ENCODE measurements at places on chromosomes 1 and 21.

DNA sequence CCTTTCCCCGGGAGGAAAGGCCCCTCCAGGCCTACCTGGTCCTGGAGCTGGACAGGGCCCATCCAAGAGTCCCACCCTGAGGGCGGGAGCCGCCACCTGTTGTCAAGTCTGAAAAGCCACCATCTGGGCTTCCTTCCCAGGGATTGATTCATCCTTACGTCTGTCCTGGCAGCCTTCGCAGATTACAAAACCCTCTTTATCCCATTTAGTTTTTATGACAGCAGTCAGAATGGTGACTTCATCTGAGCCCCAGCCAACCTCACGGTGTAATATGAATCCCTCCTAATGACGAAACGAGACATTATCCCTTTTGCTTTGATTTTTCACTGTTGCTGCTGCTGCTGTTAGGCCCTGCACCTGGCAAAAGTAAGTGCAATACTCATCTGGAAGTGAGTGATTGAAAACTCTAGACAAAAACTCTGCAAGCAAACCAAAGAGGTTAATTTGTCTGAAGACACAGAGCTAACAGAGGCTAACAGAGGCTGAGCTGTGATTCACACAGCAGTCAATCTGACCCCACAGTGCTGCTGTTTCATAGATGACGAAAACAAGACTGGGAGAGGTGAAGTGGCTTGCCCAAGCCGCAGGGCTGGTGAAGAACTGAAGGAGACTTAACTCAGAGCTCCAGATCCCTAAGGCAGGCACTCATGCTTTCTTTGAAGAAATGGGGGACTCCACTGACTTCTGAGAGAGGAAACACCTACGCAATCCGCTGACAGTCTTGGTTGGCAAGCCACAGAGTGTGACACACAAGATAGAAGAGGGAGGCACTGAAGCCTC lies 30.0 kb upstream of the S100A7 start:
- peak; percentile 28 for DNase-seq

- peak; percentile 90 for DNase-seq
These were observed 498 bp upstream of the DENND2C start for GRCh38 chr1:114670083-114671010.

DNA sequence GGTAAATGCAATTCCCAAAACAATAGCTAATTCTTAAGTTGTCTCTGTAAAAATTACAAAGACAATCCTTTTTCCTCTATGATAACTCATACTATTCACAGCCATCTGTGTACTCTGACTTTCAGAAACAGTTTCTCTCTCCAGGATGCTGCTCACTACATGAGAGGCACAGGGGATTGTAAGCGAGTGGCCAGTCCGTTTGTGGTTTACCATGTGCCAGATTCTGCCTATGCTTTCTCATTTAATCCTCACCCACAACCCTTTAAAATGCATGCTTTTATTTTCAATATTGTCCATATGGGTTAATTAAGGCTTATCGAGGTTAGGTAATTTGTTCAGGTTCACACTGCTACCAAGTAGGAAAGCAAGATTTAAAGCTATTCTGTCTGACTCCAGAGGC lies 23.0 kb downstream of the RGS1 start:
- no peak for DNase-seq

DNA sequence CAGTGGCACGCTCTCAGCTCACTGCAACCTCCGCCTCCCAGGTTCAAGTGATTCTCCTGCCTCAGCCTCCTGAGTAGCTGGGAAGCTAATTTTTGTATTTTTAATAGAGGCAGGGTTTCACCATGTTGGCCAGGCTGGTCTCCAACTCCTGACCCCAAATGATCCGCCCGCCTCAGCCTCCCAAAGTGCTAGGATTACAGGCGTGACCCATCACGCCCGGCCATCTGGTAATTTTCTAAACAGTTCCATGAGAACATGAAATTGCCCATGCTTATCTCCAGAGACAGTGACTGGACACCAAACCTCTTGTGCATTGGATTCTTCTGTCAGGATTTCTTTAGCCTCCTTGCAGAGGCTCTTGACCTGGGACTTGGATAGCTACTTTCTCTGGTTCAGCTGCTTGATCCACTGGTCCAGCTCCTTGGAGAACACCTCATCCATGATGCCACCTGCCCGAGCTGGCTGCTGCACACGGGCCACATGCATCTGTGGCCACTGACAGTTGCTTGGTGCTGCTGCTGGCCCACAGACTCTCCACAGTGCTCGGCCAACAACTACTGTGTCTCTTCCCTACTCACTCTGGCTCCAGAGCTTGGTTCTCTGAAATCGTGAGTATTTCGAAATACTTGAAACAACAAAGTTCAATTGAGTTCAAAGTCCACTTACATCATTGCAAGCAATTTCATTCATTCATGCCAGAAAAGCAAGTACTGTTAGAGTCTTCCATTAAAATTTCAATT lies 40.0 kb upstream of the CTPS1 start:
- no peak for DNase-seq

GRCh38 chr1:178412400-178412770 lies 84.4 kb downstream of the CLEC20A start:
- no peak for DNase-seq

GRCh38 chr21:34205811-34206571 lies 132.6 kb downstream of the MRPS6 start:
- DNase-seq: no peak

GRCh38 chr1:218659911-218660677 lies 315.0 kb downstream of the TGFB2 start:
- DNase-seq: no peak

DNA sequence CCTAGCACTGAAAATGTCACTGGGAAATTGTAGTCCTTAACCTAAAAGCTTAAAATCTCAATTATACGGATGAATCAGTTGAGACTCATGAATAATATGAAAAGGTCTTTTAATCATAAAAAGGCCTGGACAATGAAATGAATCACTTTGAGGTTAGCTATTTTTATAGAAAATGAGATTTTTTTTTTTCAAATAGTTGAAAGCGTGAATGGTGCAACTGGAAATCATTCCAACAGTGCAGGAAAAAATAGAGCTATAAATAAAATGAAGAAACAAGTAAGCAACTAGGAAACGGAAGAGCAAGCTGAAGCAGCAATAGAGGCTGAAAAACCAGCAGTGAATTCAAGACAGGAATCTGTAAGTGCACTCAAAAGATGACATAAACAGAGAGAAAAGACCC lies 142.9 kb downstream of the BACH1 start:
- no peak for DNase-seq

GRCh38 chr1:10068605-10069294 lies 36.0 kb downstream of the UBE4B start:
- DNase-seq: no peak

DNA sequence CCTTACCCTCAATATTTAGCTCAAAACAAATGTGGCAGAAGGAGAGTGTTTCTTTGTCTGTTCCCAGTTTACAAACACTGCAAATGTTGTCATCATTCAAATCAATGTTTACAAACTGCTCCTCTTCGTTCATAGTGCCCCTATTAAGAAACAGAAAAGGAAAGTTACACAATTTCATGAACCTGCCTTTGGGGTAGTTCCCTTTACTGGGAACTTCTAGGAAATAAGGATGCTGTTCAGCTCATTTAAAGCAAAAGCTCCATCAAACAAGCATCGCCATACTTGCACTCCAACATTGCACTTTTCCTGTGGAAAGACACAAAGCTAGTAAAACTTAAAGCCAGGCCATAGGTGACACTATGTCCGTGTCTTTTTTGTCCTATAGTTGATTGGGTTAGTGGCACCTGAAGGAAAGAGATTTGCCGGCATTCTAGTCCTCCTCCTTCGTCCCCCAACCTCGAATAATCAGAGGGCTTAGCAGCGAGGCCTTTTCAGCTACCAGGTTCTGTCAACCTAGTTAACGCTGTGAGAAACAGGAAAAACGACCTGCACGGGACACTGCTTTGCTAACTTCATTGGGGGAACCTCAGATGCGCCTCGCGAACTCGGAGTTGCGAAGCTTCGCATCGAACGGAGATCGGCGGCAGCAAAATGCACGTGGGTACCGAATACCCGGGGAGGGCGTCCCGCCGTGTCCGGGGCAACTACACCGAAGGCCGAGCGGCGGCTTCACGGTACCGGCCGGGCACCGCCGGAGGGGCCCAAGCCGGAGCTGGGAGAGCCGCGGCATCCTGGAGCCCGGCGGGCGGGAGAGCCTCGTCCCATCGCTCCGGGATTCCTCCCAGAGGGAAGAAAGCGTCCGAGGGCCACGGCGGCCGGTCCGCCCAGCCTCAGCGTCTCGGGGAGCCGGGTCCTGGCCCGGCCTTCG lies 706 bp downstream of the C21orf91 start:
- DNase-seq: peak; percentile 64

DNA sequence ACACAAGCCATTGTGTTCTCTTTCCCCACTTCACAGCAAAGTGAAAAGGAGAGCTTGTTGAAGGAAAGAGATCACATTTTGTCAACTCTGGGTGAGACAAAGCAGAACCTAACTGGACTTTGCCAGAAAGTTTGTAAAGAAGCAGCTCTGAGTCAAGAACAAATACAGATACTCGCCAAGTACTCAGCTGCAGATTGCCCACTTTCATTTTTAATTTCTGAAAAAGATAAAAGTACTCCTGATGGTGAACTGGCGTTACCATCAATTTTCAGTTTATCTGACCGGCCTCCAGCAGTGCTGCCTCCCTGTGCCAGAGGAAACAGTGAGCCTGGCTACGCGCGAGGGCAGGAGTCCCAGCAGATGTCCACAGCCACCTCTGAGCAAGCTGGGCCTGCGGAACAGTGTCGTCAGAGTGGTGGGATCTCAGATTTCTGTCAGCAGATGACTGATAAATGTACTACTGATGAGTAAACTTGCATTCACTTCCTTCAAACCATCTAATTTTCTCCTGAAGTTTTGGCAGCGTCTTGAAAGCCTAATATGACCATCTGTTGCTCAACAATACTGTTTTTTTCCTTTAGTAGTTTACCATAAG lies 43.7 kb downstream of the BACH1 start:
- peak; percentile 81 for DNase-seq

DNA sequence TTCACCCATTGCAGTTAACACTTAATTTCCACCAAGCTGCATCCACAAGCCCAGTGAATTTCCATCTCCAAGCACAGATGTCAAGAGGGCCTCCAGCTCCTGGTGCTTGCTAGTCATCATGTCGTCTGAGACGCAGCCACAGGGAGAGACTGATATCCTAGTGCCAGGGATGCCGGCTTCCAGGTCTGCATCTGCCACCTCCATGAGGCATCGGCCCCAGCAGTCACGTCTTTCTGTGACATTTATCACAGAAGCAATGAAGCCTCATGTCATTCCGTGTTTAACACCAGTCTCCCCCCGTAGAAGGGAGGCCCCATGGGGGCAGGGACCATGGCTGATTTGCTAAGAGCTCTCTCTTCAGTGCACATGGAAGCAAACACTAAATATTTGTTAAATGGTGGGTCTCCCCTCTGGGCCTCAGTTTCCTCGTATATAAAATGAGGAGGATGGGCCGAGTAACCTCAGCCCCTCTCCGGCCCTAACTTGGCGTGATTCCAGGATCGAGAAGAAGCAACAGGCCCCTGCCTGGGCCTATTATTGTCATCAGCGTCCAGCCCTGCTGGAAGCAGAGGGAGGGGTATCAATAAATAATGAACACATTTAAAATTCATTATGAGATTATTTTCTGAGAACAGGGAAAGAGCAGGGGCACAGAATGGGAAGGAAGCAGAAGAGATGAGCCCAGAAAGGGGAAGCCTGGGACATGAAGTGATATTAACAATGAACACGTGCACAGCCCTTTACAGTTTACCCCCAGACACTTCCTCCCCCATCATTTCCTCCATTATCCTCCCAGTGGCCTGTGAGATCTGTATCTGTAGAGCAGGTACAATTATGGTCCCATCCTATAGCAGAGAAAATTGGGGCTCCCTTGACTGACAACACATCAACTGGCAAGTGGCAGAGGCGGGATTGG lies 837 bp upstream of the C1QB start:
- DNase-seq: no peak

DNA sequence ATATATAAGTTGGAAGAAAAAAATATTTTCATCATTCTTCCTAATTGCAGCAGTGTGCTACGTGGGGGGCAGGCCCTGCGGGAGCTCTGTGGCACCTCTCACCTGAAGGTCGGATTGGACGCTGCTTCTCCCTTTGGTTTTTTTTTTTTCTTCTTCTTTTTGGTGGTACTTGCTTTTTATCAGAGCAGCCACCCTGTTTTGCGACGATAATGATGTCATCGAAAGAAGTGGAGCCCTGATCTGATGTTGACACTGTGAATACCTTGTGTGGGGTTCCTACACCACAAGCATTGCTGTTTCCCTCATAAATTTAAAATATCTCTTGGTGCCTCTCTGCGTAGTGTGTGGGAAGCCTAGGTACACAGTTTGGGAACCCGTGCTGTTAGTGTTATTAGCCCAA lies 5.5 kb downstream of the TRAPPC10 start:
- no peak for DNase-seq

- DNase-seq: no peak
These were observed 9.8 kb upstream of the PTTG1IP start for GRCh38 chr21:44883250-44883649.

DNA sequence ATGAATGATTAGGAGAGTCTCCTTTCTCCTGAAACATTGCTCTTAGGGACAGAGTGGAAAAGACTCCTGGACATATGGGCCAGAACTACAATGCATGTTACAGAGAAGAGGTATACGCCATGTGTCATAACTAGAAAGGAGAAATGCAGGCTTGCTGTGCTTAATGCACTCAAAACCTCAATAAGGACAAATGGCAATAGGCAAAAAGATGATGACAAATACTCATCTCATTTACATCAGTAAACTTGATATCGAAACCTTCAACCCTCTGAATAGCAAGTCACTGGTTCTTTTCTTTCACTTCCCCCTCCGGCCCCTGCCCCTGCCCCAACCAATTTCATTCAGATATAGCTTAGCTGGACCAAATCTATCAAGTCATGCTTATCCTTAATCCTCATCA lies 1.9 kb upstream of the GPR88 start:
- DNase-seq: no peak

GRCh38 chr1:90486134-90486824 lies 230.8 kb downstream of the BARHL2 start:
- no peak for DNase-seq

GRCh38 chr1:12276225-12276624 lies 46.4 kb downstream of the VPS13D start:
- DNase-seq: no peak

GRCh38 chr1:118902711-118903191 lies 85.4 kb downstream of the TBX15 start:
- no peak for DNase-seq

DNA sequence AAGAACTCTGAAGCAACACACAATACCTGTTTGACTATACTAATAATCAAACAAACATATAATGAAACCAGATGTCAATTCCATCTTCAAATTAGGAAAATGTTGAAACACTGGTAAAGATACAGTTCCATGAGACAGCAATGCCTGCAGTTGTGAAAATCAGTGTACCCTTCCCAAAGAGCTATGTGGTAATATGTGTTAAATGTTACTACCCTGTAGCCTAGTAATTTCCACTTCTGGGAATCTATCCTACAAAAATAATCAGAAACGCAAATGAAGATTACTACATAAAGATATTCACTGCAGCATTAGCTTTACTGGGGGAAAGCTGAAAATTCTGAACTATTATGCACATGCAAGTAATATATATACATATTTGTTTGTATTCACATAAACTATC lies 16.9 kb downstream of the GLIS1 start:
- DNase-seq: no peak

DNA sequence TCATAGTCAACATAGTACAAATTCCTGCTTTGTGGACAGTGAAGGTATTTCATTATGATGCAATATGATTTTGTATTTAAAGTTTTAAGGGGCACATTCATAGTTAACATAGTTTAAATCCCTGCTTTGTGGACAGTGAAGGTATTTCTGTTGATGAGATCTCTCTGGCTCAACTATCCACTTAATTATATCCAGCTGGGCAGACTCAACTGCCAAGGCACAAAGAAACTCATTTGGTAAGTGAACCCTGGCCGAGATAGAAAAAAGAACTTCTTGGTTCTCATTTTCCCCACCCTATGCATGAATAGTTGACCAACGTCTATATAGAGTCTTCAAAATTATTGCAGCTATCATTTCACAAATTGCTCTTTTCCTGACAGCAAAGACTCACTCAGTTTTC lies 1194.6 kb downstream of the NCAM2 start:
- no peak for DNase-seq

All from stimulated activated CD8-positive, alpha-beta memory T cell treated with anti-CD3 and anti-CD28 coated beads, Interleukin-4, amount 100 ng/mL, for 48 hours (primary cell).